ENCODE measurements at places on chromosomes 5 and 9. TPM values are rescaled to one million over a fixed set of nuclear protein-coding genes. Genes with fewer than 3 reads are reported as not detected.

Gene CYSRT1
- total RNA-seq: 3.6 TPM

Gene OTULINL
- total RNA-seq: 15.9 TPM

Gene CNTLN
- total RNA-seq: 5.7 TPM

Gene PROB1
- total RNA-seq: 0.22 TPM

Gene KCNN2
- 0.17 TPM for total RNA-seq

Gene SLC23A1
- total RNA-seq: 1.9 TPM

Gene PCDHGB2
- 0.13 TPM for total RNA-seq

Data from A549 treated with GW870086 at 1 μM for 4 hours (cell line).